Urinary bladder (tissue), 4 donors: ENCODE measurements at places on chromosomes 3 and 15.

DNA sequence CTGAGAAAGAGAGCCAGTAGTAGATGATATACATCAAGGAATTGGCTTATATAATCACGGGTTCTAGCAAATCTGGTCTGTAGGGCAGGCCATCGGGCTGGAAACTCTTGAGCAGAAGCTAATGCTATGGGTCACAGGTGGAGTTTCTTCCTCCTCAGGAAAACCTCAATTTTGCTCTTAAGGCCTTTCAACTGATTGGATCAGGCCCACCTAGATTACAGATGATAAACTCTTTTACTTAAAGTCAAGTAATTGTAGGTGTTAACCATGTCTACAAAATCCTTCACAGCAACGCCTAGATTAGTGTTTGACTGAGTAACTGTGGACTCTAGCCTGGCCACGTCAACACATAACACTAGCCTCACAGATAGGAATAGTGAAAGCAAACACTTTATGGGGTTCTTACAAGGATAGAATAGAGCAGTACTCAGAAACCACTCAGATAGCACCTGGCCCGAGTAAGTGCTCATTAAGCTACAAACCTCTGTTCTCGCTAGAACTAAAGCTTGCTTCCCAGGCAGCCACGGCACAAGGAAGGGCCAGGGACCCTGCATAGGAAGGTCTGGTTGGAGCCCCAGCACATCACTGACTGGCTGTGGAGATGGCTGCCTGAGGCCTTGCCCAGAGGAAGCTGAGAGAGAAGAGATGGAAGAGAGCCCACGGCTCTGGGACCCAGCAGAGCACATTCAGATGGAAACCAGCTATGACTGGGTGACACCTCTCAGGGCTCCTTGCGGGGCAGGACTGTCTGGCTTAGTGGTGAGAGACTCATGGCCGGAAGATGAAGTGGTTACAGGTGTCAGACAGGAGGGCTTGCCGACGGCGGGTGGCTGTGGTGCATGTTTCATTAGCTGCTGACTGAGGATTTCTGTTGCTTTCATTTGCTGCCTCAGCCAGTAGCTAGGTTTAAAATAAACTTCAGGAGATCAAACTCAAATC lies 202.5 kb upstream of the TLE3 start:
- DNase-seq, result no peak

GRCh38 chr15:79736435-79737000 lies 160.3 kb downstream of the MTHFS start:
- DNase-seq, result no peak

GRCh38 chr3:100631236-100631635 lies 21.8 kb downstream of the ADGRG7 start:
- DNase-seq, result no peak

DNA sequence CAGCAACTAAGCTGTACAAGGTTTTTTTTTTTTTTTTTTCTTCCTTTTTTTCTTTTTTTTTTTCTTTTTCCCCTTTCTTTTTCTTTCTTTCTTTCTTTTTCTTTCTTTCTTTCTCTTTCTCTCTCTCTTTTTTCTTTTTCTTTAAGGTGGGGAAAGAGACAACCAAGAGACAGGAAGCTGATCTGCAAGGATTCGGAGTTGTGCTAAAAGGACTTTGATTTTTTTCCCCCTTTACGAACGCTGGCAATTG lies 148 bp downstream of the RBMS3 start:
- DNase-seq, result peak; percentile 47

GRCh38 chr3:190370369-190370768 lies 17.6 kb upstream of the CLDN16 start:
- DNase-seq, result no peak

DNA sequence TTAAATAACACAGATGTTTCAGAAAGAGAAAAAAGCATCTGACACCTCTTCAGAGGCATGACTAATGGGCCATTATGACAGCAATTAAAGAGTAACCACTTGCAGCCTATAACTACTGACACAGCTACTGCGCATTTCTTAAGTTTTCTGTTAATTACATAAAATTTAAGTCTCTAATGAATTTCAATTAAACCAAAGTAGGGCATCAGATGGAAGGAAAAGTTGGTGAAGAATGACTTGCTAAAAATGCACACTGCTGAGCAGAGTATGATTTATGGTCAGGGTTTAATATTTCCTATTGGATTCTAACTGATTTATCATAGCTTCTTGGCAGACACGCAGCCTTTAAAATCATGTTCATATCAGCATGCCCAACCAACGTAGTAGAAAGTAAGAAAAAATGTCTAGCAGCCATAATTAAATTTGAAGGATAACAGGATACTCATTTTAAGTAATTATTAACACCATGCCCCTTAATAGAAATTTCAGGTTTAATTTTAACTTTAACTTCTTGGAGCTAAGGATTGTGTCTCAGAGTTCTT lies 140.0 kb downstream of the CBLB start:
- no peak for DNase-seq

- no peak for DNase-seq
These were observed 8.0 kb downstream of the TGFBR2 start for GRCh38 chr3:30614373-30614772.

GRCh38 chr15:81728726-81729125 lies 317.1 kb downstream of the MEX3B start:
- no peak for DNase-seq

- no peak for DNase-seq
These were observed 328.0 kb upstream of the DNAJC19 start for GRCh38 chr3:181317508-181317907.

- DNase-seq, result no peak
These were observed 734.6 kb downstream of the TUSC7 start for GRCh38 chr3:117444175-117444574.

DNA sequence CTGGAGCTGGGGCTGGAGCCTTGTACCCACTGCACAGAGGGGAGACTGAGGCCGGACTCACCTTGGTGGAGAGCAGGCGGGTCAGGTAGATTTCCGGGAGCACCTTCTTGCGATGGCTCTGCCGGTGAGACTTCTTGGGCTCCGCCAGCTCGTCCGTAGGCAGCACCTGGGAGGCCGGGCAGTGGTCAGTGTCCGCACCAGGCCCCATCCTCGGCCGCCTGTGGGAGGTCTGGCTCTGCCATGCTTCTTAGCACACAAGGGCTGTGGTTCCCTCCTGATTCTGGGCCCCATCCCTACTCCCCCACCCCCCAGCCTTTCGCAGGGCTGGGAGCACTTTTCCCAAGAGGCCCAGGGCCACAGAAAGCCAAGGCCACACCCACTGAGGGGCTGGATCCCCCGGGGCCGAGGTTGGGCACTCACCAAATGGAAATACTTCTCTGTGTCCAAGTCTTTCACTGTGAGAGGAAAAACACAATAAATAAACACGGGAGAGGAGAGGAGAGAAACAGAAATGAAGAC lies 17.4 kb downstream of the H1-8 start:
- no peak for DNase-seq

- DNase-seq, result no peak
These were observed 7.1 kb downstream of the AMOTL2 start for GRCh38 chr3:134366928-134367811.

DNA sequence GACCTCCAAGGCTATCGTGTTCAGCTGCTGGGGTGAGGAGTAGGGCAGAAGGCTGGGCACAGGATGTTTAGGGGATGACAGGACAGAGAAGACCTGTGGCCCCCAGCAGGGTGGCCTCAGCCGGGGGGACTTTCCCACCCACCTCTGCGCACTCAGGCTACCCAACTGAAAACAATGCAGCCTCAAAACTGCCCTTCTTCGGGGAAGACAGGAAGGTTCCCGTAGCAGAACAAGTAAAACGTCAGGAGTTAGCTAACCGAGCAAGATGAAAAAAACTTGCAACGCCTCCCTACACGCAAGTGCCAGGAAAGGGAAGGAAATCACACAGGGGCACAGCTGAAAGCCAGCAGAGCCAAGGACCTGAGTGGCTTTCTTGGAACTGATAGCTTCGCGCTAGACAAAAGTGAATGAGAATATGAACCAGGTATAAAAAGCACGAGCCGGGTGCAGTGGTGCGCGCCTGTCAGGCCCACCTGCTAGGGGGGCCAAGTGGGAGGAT lies 38.4 kb upstream of the FURIN start:
- DNase-seq, result no peak

DNA sequence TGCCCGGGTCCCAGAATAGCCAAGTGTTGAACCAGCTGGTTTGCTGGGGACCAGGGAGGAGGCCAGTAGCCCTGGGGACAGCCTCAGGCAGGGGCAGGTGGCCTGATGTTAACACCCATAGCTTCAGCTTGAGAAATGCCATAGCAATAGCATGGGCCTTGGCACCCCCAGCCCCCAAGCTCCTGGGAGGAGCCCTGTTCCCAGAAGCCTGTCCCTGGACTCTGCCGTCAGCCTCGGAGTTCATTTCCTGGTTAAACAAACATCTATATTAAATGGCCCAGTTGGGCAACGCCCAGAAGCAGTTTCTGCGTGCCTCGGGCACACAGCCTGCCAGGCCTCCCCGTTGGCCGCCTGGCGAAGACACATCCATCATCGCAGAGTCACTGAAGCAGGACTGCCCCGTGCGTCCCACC lies 58.2 kb downstream of the FGD5 start:
- DNase-seq, result no peak

GRCh38 chr3:114333180-114333922 lies 39.5 kb downstream of the TIGIT start:
- DNase-seq, result no peak

DNA sequence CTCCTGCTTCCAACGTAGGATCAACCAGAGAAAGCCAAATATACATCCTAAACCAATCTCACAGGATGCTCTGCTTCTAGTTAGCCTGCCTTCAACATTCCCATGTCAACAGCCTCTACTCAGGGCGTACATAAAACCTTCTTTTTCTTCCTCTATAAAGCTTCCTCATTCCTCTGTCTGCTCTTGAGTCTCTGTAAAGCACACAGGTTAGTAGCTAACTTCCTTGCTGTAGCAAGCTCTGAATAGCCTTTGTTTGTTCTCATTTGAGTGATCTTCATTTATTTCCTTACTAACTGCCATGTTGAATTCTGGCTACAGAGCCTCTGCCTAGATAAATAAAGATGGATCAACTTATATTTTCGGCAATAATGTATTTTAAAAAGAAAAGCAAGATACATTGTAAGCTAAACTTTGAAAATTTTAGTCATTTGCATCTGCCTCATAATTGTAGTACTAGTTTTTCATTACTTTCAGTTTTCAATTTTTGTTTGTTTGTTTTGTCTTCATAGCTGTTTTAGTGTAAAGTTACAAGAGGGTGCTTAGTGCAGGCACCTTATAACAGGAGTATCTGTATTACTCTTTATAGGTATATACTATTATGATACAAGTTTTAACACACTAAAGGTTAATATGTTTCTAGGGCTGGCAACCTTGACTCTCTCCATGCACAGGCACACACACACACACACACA lies 498.2 kb downstream of the PYDC2 start:
- no peak for DNase-seq

- DNase-seq, result no peak
These were observed 39.6 kb downstream of the FAM3D start for GRCh38 chr3:58626841-58627569.

DNA sequence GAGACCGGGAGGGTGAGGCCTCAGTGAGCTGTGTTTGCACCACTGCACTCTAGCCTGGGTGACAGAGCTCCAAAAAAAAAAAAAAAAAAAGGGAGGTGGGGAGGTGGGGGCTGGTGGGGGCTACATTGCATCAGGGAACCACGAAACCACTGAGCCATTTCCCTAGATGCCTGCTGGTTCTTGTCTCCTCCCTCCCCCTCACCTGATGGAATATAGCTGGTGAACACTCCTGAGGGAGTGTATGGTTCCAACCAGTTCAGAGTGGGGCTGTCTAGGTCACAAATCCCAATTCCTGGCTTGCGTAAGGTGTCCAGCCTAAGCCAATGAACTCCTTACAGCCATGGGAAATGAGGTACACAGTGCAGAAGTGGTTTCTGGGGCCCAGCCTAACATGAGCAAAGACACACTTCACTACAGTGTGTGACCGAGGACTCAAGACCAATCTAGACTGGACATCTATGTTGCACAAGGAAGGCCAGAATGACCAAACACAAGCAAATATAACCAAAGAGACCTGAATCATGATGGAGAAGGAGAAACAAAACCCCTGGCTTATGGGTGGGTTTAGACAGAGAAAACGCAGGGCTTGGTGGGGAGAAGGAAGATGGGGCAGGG lies 39.1 kb upstream of the OSBPL11 start:
- DNase-seq, result no peak
